ENCODE measurements at places on chromosomes 11 and 22. TPM values are rescaled to one million over a fixed set of nuclear protein-coding genes. Genes with fewer than 3 reads are reported as not detected.

The CAVIN3 gene
- 19.2 TPM for total RNA-seq

The CCDC15 gene
- total RNA-seq = 0.71 TPM

The SPON1 gene
- total RNA-seq = not detected

The LRFN4 gene
- 43.2 TPM for total RNA-seq

The DDI1 gene
- total RNA-seq = not detected

The KCNC1 gene
- total RNA-seq = 0.06 TPM

The CTSW gene
- total RNA-seq = not detected

The GLYATL1 gene
- not detected for total RNA-seq
